ENCODE measurements at places on chromosomes 5 and 9.

- no peak for DNase-seq
Measured at GRCh38 chr9:89940625-89941024, 335.8 kb downstream of the GADD45G start.

- no peak for DNase-seq
Measured at GRCh38 chr5:34648840-34649158, 7.3 kb upstream of the RAI14 start.

DNA sequence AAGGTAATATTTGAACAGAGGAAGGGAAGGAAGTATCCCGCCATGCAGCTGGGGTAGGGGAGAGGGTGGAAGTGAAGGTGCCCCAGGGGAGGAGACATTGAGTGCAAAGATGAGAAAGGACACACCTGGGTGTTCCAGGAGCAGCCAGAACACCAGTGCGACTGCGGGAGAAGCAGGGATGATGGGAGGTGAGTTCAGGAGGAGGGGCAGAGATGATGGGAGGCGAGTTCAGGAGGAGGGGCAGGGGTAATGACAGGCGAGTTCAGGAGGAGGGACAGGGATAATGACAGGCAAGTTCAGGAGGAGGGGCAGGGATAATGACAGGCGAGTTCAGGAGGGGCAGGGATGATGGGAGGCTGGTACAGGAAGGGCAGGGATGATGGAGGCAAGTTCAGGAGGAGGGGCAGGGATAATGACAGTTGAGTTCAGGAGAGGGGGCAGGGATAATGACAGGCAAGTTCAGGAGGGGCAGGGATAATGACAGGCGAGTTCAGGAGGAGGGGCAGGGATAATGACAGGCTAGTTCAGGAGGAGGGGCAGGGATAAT is 17.2 kb upstream of the SPOCK1 start:
- DNase-seq = no peak

DNA sequence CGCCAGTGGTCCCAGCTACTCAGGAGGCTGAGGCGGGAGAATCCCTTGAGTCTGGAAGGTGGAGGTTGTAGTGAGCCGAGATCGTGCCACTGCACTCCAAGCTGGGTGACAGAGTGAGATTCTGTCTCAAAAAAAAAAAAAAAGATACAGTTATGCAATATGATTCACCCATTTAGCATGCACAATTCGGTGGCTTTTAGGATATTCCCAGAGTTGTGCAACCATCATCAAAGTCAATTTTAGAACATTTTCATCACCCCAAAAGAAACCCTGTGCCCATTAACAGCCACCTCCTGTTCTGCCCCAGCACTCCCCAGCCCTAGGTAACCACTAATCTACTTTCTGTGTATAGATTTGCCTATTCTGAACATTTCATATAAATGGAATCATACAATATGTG is 4.3 kb upstream of the DHFR start:
- no peak for DNase-seq

DNA sequence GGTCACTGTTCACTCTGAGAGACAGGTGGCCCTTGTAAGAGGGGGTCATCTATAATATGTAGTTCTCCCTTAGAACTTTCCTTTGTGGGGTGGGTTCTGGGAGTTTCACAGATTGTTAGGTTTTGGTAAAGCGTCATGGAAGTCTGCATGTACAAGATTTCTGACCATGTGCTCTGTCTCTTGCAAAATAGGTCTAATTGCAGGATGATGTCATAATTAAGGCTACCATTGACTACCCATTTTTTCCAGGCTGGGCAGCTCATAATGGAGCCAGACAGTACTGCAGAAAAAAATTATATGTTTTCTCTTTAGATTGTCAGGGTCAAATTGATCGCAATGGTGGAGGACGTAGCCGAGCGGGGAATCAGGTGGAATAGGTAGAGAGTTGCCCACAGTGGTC is 3.7 kb upstream of the GM2A start:
- DNase-seq = no peak

GRCh38 chr5:87210743-87211142 is 56.9 kb upstream of the RASA1 start:
- DNase-seq = no peak
